ENCODE measurements at places on chromosomes 5 and 9.
A peak's percentile ranks its signal among the peaks of the same experiment; 100 is the strongest.

GRCh38 chr5:7010591-7010990 is 297.4 kb downstream of the TENT4A start:
- no peak for DNase-seq

- no peak for DNase-seq
Observed at GRCh38 chr5:113117543-113118115, 141.0 kb downstream of the DCP2 start.

DNA sequence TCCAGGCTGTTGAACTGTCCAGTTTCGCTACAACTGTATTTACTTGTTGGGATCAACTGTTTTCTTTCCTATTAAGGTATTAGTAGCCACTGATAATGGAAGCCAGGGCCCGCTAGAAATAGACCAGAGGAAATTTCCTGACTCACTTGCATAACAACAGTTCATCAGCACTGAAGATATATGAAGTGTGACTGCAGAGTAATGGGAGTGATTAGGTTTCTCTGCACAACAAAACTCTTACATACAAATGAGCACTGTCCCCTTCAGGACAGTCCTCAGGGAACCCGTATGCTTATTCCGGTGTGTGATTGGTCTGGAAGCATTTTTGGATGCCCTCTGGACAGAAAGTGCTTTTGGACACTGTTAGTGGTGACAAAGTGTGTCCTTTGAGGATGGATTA is 55.3 kb downstream of the LIX1 start:
- DNase-seq, result no peak

- DNase-seq, result no peak
Observed at GRCh38 chr9:107214915-107215314, 68.2 kb upstream of the RAD23B start.

- DNase-seq, result peak; percentile 14
Observed at GRCh38 chr5:171629628-171630349, 155.8 kb upstream of the SMIM23 start.

- DNase-seq, result no peak
Observed at GRCh38 chr9:94802251-94802650, 75.8 kb downstream of the AOPEP start.

DNA sequence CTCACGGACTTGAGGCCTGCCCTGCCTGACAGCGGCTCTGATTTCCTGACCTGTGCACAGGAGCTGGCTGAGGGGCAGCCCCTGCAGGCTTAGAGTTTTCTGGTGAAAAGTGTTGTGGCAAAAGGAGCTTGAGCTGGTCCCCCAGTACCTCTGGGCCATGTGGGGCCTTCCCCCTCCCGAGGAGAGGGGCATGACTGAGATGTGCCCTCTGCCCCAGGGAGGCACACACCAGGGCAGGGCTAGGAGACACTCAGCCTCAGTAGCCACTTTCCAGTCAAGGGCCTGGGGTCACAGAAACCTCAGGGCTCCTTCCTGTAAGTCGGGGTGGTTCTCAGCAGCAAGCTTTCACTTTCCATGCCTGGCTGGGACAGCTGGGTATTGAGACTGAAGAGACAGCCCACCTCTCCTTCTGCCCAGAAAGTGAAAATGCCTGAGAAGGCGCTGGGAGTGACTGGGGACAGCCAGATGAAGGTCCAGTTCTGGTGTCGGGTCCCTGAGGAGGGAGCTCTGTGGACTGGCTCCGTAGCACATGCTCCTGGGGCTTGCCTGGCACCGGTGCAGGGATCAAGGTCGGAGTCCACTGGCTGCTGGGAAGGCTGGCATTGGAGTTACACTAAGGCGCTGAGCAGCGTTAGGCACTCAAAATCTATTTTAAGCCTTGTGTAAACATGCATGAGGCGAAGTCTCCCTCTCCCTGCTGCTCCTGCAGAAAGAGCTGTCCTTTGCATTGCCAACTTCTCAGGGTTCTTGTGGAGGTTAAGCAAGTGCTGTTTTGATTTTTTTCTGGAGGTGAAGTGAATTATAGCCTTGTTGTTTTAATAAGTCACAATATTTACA is 394.9 kb downstream of the GADD45G start:
- DNase-seq, result peak; percentile 80

GRCh38 chr5:109863752-109864151 is 174.0 kb downstream of the MAN2A1 start:
- DNase-seq, result no peak

GRCh38 chr9:36867241-36867640 is 166.8 kb downstream of the PAX5 start:
- no peak for DNase-seq

- no peak for DNase-seq
Observed at GRCh38 chr5:180222056-180222455, 13.0 kb upstream of the RASGEF1C start.

DNA sequence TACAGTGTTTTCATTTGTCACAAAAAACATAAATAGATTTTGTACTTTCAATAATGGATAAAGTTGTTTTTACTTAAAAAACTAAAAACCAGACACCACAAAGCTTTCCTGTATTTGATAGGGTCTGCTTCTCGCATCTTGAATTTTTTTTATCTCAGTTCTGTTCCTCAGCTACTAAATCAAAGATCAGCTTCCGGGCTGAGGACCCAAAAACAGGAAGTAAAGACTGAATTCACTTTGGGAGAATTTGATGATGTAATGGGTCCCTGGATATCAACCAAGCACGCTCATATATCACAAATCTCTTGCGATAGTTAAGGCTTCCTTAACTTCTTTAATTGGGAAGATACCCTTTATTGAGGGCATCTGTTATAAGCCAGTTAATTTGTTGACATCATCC is 24.1 kb downstream of the ITK start:
- no peak for DNase-seq

GRCh38 chr9:84943482-84944050 is 274.0 kb downstream of the NTRK2 start:
- DNase-seq, result peak; percentile 40

- DNase-seq, result peak; percentile 36
Observed at GRCh38 chr9:35832814-35833213, 3.8 kb downstream of the TMEM8B start.

- DNase-seq, result no peak
Observed at GRCh38 chr5:106894964-106895363, 775.8 kb downstream of the EFNA5 start.

- DNase-seq, result no peak
Observed at GRCh38 chr5:95565280-95565920, 10.5 kb downstream of the ARSK start.

DNA sequence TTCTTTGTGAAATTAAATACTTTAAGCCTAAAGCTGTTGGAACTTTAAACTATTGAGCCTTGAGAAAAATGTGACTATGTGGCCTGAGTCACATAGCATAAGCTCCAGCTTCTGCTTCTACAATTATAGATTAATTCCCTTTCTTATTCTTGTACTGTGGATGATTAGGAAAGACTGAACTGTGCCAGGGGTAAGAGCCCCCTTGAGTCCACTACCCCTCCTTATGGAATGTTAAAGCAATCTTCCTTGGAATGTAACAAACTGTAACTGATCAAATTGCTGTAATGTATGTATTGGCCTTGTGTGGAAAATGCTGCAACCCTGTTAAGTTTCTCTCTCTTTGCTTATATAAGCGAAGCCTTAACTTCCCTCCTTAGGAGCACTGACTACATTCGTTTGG is 273.2 kb downstream of the FAM170A start:
- no peak for DNase-seq

DNA sequence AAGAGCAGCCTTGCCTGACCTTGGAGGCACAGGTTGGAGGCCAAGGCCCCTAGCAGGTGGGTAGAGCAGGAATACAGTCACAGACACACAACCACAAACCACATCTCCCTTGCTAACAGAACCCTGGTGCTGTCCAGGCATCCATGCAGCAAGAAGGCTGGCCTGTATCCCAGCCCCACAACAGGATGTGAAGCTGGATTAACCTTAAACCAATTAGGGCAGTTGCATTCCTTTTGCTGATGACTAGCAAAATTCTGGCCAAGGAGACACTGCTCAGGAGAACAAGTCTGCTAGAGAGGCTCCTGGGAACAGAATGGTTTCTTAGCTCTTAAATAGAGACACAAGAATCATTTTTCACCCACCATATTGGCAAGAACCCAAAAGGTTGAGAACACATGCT is 97.8 kb downstream of the C5orf15 start:
- DNase-seq, result no peak

GRCh38 chr9:92245005-92245797 is 48.3 kb downstream of the IARS1 start:
- no peak for DNase-seq

DNA sequence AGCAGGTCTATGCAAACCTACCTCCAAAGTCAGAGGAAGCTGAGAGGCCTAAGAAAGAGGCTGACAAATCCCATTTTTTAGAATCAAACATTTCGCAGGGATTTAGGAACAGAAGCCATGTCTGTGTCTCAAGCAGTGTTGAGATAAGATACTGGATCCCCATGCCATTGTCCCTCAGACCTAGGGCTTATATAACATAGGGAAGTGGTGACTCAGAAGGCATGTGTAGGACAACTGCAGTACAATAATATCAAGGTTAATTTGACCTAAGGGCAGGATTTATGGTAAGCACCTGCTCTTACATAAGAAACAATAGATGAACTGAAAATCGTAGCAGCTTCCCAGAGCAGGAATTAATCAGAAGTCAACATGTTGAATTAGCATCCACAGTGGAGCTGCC is 459.4 kb downstream of the ANXA1 start:
- DNase-seq, result no peak

GRCh38 chr5:146626936-146627335 is 110.9 kb upstream of the GPR151 start:
- no peak for DNase-seq

GRCh38 chr9:34961574-34962490 is 3.7 kb downstream of the PHF24 start:
- DNase-seq, result no peak

- DNase-seq, result no peak
Observed at GRCh38 chr5:180215783-180216630, 7.0 kb upstream of the RASGEF1C start.

GRCh38 chr9:21153336-21154017 is 11.8 kb upstream of the IFNW1 start:
- no peak for DNase-seq

DNA sequence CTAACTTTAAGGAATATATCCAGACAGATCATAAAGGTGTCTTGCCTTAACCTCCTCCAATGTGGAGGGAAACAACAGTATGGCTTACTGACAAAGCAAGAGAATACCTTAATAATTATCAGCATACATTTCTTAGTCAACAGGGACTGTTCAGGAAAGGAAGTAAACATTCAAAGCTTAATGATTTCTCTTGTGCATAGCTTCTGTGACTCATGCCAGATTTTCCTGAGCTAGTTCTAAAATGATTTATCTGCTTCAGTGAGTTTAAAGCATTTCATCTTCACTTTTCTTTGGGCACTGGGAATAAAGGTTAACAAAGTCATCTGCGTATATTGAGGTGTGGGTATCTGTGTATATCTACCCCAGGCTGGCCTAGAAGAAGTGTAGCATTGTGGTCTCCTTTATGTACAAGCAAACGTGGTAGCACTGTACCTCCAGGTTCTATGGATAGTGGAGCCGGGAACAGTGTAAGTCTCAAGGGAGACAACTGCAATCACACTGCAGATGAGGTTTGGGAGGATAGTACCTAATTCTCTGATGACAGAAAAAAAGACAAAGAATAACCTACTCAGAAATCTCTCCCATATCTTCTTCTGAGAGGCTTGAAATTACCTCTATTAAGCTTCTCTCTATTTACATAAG is 284.1 kb downstream of the HCN1 start:
- no peak for DNase-seq

DNA sequence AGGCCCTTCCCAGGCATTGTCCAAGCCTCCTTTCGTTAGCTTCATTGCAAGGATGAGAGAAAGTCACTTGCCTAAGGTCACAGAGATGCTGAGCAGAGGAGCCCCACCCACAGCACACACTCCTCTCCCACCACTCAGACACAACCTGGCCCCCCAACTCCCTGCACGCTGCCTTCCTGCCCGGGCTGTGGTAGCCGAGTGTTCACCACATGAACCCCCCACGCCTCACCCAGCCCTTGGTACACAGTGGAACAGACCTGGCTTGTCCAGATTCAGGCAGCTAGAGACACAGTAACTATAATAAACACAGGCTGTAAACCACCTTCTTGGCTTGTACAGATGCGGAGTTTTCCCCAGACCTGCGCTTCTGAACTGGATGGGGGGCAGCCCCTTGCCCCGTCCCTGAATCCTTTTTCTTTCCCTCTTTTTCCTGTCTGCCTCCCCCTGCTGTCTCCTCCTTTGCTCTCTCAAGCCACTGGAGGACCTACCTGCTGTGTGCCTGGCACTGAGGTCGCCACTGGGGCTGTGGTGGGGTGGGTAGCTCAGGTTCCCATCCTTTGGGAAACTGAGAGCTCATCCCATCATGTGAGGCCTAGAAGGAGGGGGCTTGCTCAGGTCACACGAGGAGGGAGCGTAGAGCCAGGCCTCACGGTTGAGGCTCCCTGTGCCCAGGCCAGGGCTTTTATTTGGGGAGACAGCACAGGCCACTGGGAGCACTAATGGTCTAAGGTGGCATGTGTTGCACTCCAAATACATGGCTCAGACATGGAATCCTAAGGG is 55.7 kb upstream of the SYNPO start:
- DNase-seq, result no peak

DNA sequence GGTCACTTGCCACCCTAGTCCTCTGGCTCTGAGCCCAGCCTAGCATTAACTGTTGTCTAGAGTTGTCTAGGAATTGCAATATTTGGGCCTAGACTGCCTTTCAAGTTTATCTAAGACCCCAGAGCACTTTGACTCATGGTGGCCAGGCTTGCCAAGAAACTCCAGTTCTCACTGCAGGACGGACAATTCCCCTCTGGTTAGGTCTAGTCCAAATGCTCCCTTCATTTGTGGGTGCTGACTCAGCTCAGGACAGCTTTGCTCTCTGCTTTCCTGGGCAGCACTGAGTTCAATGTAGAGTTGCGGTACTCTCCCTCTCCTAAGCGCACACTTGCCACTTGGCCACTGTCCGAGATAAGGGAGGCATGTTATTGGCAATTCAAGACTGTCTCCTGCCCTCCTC is 619.4 kb downstream of the TLE1 start:
- DNase-seq, result no peak

DNA sequence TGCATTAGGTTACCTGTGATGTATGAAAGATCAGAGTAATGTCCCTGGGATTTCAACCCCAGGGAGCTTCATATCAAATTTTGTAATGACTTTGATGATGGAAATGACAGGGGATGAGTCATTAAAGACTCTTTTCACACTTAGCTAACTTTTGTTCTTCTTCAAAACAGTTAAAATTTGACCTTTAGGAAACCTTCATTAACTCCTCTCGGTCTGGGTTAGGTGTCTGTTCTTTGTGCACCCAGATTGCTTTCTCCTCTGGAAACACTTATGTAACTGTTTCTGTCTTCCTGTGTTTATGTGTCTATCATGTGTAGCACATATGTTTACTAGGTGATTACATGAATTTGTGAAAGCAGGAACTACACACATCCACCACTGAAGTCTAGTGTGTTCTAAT is 1.6 kb downstream of the SRFBP1 start:
- no peak for DNase-seq

DNA sequence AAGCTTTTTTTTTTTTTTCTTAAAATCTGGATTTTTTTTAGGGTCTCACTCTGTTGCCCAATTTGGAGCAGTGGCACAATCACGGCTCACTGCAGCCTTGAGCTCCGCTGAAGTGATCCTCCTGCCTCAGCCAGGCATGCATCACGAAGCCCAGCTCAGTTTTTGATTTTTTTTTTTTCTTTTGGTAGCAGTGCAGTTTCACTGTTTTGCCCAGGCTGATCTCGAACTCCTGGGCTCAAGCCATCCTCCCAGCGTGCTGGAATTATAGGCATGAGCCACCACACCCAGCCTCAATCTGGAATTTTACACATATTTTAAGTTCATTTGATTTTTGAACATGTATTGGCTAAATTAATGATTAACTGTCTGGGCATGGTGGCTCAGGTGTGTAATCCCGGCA is 36.3 kb downstream of the TRIO start:
- DNase-seq, result no peak

- no peak for DNase-seq
Observed at GRCh38 chr5:119274030-119274766, 81.6 kb upstream of the TNFAIP8 start.
